IPS-NIHi11 (cell line): ENCODE measurements at places on chromosomes 5 and 9.

DNA sequence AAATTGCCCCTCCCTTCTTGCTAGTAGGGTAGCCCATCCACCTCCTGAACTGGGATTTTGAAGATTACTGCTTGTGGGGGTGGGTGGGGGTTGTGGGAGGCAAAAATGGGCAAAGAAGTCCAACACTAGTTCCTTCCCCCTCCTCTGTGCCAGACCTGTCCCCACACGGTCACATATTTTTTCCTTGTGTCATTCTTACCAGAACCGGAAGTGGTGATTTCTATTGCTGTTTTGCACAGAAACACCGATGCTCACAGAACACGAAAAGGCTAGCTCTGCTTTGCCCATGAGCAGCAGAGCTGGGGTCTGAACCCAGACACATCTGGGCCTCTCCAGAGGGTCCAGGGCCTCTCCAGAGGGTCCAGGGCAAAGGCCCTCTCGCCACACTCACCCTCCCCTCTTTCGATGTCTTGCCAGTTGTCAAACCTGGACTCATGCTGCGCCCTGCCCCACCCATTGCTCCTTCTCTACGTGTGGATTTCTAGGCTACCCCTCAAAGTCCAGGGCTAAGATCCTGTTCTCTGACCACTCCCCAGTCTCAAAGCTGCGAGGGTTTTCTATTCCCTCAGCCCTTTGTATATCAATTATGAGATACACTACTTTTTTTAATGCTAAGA lies 264.4 kb upstream of the MSX2 start:
- no peak for DNase-seq

- no peak for DNase-seq
These were observed 116.4 kb downstream of the BAAT start for GRCh38 chr9:101268426-101268825.

- no peak for DNase-seq
These were observed 837.7 kb upstream of the CDH9 start for GRCh38 chr5:27876071-27876470.

DNA sequence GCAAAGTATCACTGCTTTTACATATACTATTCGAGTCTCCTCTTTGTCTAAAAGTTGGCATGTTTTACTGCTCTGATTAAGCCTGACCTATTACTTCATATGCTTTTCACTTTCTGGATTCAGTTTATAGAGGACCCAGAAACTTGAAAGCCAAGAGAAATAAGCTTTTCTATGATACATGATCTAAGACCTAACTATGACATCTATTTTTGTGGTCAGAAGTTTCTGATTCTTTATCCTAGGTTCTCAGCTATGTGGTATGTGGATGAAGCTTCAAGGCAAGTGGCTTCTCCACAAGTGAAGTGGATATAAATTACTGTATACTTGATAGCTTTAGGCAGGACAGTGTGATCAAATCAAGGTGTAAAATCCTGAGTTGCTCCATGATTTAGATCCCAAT lies 6.3 kb downstream of the EDIL3 start:
- no peak for DNase-seq

DNA sequence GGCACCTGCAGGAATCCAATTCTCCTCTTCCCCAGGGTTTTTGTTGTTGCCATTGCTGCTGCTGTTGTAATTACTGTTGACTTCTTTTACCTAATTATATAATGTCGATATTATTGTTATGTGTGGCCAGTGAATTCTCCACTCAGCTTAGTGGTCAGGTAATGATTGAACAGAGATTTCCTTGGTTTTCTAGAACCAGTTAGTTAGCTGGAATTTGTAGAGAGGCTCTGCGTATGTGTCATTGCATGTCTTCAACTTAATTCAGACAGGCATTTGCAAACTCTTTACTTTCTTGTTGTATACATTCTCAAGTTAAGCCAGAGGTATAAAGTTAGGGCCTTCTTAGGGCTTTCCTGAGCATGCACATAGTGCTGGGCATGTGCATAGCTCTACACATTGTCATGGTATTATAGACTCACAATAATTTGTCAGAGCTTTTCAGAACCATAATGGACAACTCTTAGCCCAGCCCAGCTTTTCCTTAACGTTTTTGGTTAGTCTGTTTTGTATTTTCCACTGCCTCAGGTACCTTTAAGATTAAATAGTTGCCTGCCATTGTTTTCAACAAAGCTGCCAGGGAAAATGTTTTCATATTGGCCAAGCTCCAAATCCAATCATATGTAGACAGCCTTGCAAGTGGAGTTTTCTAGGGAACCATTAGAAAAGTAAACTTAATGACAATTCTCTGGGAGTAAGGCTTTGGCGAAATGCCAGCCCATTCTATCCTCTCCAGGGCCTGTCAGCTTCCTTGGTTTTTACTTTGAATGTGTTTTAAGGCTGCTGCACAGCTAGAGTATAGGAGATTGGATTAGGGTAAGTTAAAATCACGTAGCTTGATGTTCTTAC lies 68.1 kb downstream of the UBE2R2 start:
- no peak for DNase-seq
